Activated gamma-delta T cell treated with anti-CD3 and anti-CD28 coated beads, Interleukin-2, amount 50 U/mL, for 16 hours (primary cell): ENCODE measurements at places on chromosomes 16 and 17.

DNA sequence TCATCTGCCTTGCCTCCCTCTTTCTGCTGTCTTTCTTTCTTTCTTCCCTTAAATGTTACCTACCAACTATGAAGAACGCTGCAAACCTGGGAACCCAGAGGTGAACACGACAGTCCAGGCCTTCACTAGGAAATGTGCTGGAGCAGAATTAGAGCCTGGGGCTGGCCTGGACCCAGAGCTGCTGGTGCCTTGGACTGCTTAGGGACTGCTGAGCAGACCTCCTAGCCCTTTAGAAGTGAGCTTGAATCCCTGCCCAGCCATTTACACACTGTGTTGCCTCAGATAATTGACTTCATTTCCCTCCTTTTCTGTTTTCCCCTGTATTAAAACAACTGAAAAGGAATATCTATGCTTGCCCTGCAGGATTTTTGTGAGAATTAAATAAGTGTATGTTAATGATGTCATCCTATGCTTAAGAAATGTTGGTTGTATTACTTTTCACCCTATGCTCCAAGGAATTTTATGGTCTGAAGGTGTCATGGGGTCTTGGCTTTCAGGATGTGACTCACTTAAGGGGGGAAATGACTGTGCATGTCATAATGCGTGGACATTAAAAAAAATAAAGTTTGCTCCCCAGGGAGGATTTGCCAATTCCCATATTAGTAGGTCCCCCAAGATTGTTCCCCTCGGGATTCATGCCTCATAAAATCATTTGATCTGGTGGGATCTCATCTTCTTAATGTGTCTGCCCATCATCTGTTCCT is 11.5 kb downstream of the CDH13 start:
- no peak for DNase-seq

GRCh38 chr17:66451188-66452149 is 149.1 kb downstream of the PRKCA start:
- DNase-seq: no peak

DNA sequence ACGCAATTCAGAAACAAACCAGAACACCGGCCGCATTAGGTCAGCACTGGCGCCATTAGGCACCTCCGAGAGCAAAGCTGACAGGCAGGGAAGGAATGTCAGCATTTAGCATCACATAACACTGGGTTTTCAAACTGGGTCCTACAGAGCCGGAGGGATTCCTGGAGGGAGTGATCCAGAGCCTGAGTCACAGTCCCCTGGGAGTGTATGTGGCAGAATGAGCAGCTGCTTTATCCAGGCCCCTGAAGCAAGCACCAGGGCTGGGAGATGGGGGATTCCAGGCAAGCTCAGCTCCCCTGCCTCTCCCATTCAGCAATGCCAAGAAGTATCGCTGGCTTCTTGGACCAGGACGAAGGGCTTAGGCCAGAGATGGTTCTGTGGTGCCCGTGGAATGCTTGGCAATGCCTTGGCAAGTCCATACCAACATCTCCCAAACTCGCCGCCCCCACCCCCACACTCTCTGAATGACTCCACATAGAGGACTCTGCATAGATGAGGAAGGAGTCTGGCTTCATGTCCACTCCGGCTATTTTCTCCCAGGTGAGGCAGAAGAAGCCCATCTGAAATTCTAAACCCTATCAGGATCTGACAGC is 20.4 kb downstream of the GAS7 start:
- DNase-seq: no peak

DNA sequence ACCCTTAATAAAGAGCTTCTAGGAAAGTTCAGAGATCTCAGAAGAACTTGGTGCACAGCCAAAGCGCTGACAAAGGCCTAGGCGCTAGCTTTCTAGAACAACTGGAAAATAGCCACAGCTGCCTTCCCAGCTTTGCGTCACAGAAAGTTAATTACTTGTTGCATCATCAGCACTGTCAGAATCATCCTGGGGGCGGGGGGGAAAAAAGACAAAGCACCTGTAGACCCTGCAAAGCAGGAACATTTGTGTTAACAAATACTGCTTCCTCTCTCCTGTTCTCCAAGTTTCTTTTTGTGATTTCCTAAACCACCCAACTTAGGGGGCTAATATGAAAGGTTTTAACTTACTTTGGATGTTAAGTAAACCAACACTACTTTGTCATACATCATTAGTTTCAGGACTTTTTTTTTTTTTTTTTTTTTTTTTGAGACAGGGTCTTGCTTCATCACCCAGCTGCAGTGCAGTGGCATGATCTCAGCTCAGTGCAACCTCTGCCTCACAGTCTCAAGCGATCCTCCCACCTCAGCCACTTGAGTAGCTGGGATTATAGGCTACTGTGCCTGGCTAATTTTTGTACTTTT is 4.8 kb upstream of the AARSD1 start:
- no peak for DNase-seq

- no peak for DNase-seq
Observed at GRCh38 chr17:50027881-50028735, 27.8 kb upstream of the ITGA3 start.

- no peak for DNase-seq
Observed at GRCh38 chr16:24701521-24701951, 27.9 kb upstream of the TNRC6A start.

DNA sequence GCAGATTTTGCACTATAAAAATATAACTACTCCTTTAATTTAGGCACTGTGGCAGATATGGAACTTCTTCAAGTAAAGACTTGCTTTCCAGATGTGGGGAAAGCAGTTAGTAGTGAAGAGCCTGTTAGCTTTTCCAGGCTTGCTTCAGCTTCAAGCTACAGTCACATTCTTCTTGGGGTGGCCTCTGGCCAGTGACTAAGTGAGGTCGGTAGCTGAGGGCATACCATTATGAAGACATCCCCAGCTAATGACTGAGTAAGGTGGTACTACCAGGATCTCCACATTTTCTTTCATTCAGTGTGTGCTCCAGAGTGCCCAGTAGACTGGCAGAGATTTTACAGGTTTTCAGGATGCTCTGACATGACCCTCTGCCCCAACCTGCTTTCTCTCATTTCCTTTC is 167.1 kb upstream of the KIF2B start:
- DNase-seq: no peak

DNA sequence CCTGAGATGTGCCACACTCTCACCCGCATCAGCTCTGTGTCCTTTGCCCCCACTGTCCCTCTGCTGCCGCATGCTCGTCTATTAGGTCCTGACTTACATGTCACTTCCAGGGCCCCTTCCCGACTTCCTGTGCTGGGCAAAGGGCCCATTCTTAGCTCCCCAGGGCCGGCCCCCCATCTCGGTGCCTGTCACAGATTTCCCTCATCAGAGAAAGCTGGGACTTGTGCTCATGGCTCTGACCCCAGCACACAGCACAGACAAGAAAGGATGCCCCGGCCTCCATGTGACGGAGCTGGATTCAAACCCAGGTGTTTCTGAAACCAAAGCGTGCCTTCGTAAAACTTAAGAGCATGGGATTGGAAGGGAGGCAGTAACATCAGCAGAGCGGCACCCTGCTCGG is 5.9 kb upstream of the MAPK7 start:
- no peak for DNase-seq

- no peak for DNase-seq
Observed at GRCh38 chr17:9185142-9185541, 163.8 kb downstream of the NTN1 start.

DNA sequence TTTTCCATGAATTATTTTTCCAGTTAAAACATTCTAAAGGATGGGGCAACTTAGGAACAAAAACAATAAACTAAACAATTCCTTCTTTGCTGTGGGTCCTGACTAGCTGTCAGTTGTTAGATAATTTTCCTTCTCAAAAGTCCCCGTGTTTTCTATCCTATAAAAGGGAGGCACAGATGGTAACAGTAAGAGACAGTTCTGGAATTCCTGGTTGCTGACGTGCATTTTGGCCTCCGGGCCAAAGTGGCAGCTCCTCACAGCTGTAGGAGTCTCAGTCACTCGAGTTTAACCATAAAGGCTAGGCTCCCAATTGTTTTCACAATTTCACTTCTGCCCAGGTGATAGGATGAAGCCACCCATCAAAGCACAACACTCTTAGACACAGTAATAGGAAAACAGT is 77.0 kb upstream of the ZNF423 start:
- no peak for DNase-seq

GRCh38 chr16:9791556-9791955 is 390.7 kb downstream of the GRIN2A start:
- no peak for DNase-seq

DNA sequence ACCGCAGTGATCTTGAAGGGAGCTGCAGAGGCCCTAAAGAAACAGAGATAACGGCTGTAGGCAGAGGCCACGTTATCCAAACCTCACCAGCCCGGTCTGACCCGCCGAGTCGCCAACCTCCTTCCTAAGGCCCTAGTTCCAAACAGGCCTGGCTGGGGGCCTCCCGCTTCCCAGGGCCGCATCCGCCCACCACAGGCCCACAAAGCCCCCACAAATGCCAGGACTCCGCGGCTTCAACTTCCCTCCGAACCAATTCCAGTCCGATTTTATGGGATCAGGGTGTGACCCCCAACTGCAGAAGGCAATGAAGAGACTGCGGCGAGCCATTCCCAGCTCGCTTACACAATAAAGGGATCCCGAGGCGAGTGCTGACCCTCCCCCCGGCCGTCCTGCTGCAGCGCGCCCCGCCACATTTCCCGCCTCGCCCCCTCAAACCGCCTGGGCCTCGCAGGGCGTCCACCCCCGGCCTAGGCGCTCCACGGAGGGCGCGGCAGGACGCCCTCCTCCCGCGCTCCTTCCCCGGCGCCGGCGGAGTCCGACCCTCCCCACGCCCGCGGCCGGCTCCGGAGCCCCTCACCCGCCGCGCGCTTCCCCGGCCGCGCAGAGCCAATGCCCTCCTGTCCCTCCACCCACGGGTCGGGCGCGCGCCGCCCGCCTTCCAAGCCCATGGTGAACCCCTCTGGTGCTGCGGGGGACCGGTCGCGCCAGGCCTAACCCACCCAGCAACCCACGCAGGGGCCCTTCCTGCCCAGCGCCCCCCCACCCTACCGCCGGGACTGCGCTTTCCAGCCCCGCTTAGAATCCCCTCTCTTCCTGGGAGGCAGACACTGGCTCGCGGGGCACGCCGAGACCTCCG is 926 bp downstream of the MYH10 start:
- no peak for DNase-seq

- no peak for DNase-seq
Observed at GRCh38 chr17:54906683-54907082, 6.0 kb downstream of the TOM1L1 start.

DNA sequence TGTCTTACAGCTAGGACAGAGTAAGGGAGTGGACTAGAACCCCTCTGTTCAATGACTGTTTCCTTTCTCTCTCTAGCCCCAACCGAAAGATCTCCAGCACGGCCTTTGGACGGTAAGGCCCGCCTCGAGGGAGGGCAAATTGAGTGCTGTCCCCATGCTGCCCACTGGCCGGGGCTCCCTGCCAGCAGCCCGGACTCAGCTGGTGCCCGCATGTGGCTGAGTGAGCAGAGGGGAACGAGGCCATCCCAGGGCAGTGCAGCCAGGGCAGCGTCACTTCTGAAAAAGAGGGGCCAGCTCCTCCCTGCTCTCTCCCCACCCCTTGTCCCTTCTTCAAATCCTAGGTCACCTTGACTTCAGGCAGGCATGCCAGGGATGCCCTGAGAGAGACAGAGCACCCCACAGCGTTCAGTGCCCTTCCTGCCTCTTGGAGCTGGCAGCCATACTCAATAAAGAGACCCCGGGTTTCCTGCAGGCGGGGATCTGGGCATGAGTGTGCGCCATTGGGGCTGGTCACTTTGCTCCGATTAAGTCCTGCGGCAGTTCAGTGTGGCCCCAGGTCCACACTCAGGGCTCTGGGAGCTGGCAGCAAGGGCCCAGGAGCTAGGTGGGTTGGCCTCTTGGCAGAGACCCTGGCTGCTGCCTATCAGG is 130.9 kb downstream of the RAB11FIP4 start:
- no peak for DNase-seq

DNA sequence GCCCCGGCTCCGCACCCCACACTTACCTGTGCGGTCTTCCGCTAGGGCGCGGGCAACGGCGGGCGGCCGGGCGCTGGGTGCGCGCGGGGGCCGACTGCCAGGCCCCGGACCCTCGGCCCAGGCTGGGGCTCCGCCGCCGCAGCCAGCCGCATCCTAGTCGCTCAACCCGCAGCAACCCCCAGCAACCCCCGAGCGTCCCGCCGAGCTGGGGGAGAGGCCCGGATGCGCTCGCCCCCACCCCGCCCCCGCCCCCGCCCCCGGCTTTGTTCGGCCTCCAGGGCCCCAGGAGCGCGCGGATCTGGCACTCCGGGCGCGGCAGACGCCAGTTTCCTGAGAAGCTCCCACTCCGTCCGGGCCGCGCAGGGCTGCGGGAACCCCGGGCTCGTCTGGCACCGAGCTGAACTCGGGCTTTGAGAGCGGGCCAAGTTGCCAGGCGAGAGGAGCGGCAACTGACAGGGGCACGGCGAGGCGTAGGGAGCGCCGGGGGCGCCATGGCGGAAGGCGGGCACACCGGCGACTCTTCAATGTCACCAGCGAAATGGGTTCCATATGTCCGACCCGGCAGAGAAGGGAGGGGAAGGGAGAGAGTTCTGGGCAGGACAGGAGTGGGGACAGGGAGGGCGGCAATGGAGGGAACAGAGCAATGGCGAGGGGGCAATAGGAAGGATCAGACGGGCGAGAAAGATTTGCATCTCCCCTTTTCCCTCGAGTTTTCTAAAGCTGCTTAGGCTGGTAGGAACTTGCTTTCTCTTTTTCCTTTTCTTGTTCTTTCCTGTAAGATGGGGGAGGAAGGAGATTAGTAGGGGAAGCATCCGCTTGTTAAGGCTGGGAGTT is 13.7 kb downstream of the HOXB4 start:
- no peak for DNase-seq

- no peak for DNase-seq
Observed at GRCh38 chr17:37219876-37220606, 155.7 kb upstream of the C17orf78 start.

- no peak for DNase-seq
Observed at GRCh38 chr16:82364690-82365089, 194.7 kb upstream of the MPHOSPH6 start.

- DNase-seq: no peak
Observed at GRCh38 chr17:56908001-56908542, 5.8 kb downstream of the TRIM25 start.
